ENCODE measurements at places on chromosomes 5 and 9.

- no peak for DNase-seq
These were observed 2.9 kb downstream of the NSMF start for GRCh38 chr9:137456061-137456863.

DNA sequence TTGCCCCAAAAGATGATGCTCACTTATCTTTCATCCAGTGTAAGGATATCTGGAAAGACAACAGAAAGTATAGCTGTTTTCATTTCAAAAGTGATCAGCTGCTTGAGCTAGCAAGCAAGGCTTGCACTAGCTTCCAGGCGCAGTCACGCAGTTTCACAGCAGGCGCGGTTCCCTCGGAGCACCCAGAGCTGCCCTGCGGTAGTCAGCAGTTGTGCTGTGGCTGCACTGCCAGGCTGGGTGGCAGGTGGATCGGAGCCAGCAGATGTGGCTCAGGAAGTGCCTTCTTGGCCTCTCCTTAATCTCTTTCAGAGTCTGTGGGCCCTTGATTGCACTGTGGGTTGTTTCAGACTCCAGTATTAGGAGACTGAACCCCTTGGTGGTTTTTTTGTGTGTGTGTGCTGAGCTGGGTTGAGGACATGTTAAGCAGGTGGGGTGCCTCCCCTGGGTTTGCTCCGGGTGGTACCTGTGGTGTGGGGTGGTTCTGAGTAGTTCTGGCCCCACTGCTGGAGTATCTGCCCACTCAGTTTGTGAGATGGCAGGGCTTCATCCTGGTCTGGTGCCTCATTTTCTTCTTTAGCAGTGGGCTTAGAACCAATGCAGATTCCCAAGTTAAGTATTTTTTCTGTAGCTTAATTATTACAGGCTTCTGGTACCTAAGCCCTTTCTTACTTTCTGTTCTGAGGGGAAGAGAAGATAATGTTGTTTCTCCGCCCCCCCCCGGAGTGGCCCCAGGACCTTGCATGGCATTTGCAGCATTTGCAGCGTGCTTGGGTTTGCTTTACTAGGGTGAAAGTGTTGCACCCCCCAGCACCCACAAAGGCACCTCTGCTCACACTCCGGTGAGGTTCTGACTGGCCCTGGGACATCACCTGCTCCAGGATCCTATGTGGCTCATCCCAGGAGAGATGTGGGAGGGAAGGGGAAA lies 16.4 kb downstream of the TENT4A start:
- DNase-seq: no peak

DNA sequence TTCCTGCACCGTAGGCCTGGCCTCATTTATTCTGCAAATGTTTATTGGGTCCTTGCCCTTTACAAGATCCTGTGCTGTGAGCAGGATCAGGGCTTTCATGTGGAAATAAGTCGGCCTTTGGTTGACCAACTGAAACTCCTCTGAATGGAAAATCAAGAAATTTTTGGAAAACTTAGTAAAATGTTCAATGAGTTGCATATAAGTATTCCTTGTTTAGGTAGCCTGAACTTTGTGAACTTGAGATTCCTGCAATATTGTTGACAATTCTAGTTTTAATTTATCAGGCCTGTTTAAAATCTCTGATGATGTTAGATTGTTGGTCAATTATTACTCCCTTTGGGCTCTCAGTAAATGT lies 1.1 kb downstream of the MAML1 start:
- no peak for DNase-seq

GRCh38 chr9:129939431-129939830 lies 103.6 kb downstream of the FNBP1 start:
- DNase-seq: no peak
